GDM1 (cell line): ENCODE measurements at places on chromosomes 12 and 14.
A peak's percentile ranks its signal among the peaks of the same experiment; 100 is the strongest.

DNA sequence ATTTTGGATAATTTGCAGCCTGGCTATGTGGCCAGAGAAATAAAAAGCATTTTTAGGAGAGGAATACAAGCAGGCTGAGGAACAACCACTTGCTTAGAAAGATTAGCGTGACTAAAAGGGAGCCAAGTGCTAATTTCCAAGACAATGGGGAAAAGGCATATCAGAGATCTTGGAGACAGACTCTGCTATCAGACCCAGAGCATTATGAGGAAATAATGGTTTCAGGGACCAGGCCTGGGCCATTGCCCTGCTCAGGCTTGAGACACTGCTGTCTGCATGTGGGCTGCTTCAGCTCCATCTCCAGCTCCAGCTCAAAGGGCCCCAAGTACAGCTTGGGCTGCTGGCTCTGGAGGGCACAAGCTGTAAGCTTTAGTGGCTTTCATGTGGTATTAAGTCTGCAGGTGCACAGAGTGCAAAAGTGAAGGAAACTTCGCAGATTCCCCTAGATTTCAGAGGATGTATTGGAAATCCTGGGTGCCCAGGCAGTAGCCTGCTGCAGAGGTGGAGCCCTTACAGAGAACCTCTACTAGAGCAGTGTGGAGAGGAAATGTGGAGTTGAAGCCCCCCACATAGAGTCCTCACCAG, 449.2 kb downstream of the ZFP36L1 start:
- no peak for DNase-seq

DNA sequence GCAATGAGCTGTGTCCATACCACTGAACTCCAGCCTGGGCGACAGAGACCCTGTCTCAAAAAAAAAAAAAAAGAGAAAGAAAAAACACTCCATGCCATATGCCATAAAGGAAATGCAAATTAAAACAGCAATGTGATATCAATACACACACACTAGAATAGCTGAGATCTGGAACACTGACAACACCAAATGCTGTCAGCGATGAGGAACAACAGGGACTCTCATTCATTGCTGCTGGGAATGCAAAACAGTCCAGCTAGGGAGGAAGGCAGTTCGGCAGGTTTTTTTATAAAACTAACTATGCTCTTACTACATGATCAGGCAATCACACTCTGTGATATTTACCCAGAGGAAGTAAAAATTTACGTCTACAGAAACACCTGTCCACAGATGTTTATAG, 3.4 kb upstream of the ABCB9 start:
- no peak for DNase-seq

DNA sequence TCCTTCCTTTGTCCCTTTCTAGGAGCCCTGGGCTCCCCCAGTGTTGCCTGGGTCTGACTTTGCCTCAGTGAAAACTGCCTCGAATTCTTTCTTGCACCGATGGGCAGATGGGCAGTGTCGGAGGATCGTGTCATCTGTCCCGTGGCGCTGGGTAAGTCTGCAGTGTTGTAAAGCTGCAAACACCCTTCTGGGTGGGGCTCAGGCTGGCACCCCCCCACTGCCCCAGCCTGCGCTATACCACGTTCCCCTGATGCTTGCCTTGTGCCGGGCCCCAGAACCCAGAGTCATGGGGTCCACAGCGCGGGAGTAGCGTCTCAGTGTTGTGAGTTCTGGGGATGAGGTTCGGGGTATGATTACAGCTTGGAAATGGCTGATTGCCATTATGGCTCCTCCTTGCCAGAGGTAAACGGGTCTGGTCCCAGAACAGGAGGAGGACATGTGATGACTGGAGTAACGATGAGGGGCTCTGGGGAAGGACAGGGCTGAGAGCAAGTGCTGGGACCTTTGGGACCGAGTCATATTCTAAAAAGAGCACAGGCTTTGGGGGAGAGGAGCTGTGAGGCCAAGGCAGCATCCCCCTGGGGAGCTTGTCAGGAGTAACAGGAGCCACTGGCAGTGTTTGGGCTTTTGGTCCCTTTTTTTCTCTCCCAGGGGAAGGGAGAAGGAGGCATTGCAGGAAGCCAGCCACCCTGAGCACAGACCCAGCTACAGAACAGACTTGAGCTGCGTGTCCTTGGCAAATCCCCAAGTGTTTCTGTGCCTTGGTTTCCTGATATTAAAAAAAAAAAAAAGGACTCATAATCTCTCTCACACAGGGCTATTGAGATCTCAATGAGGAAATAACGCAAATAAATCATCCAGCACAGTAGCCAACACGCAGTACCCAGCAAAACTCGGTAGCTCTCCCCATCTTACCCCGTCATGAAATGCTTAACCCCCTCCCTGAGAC, 4.3 kb downstream of the RTL1 start:
- DNase-seq, result no peak

DNA sequence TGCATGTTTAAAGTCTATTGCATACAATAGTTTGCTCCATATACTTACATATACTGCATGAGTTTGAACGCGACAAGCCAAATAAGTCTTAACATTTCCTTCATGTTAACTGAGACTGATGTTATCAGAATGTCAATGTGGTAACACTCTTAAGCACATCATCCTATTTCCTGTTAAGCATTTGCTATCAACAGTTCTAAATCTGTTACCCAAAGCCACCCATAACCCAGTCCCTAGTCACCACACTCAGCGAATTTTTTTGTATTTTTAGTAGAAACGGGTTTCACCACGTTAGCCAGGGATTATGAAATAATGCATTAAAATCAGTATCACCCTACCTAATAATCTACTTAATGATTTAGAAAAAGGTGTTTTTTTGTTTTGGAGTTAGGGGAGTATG, 39.4 kb downstream of the HNRNPC start:
- no peak for DNase-seq

DNA sequence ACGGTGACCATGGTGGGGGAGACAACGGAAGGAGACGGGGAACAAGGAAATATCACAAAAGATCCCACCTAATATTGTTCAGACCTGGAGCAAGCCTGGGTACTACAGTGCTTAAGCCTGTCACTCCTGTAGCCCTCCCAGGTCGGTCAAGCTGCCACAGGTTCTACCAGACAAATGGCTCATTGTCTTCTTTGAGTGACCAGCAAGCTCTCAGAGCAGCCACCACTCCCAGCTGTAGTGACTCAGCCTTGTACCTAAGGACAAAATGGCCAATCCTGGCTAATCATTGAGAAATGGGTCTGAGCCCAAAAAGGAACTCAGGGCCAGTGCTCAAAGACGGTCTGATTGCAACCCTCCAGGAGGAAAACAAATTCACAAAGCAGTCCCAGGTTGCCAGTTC, 238.4 kb upstream of the NOS1 start:
- DNase-seq, result no peak

- DNase-seq, result no peak
Observed at GRCh38 chr12:108131657-108132126, 2.6 kb downstream of the WSCD2 start.

DNA sequence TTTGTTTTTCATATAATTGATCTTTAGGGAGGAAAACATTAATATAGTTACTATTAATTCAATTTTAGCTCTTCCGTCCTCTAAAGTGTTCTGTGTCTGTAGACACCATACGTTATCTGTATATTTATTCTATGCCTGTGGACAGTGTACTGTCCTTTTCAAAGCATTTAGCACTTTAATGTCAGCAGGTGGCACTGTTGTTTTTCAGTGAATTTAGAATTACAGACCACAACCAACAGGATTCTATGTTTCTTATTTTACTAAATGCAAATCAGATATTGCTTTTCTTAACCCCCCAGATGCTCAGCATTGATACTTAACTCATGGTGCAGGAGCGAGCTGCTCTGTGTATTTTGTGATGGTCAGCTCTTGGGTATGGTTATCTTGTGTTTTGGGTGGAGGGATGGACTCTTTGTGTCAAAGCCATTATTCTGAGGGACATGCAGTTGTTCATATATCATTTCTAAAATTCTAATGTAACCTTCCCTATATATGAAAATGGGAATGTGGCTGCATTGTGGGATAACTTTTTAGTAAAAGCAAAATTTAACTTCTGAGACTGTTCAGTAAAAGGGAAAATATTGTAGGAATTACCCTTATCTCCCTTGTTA, 65.2 kb downstream of the PAPOLA start:
- DNase-seq, result no peak

DNA sequence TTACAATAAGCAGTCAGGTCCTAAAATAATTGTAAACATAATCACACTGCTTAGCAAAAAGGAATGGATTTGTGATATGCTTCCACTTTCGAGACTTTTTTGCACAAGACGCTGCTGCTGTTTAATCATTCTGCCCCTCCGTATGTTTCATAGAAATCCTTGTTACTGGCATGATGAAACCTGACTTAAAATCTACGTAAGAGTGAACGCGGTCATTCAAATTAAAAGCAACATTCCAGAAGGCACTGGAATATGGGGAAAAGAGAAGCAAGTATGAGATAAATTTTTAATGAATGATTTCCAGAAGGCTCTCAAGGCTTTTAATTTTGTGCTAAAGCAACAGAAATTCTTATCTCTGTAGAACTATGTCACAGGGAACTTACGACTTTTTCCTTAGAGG, 1.1 kb downstream of the CNIH1 start:
- DNase-seq, result no peak

DNA sequence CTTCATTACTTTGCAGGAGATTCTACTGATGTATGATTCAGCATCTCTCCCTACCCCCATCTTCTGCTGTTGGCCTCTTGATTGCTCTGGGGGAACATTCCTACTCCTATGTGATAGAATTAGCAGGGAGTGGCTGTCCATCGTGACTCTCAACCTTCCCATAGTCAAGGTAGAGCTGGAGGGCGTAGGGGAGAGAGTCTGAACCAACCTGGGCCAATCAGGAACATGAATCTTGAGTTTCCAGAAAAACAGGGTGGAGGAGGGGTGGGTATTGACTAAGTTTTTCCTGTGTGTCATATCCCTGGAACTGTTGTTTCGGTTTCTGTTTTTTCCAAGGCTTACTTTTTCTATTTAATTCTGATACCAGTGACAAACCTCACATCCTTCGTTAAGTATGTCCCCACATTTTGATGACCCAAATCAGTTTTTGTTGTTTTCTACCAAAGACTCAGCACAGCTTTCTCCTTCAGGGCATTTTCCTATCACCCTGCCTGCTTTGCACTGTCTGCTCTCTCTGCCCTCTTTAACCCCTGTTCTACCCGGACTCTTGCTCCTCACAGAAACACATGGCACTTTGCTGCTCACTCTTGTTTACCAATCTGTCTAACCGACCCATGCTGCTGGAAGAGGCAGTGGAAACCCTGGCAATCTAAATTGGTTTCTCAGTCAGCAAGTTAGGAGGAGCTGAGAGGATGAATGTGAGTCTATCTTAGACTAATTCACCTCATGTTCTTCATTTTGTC, 1428.3 kb downstream of the AACS start:
- no peak for DNase-seq

DNA sequence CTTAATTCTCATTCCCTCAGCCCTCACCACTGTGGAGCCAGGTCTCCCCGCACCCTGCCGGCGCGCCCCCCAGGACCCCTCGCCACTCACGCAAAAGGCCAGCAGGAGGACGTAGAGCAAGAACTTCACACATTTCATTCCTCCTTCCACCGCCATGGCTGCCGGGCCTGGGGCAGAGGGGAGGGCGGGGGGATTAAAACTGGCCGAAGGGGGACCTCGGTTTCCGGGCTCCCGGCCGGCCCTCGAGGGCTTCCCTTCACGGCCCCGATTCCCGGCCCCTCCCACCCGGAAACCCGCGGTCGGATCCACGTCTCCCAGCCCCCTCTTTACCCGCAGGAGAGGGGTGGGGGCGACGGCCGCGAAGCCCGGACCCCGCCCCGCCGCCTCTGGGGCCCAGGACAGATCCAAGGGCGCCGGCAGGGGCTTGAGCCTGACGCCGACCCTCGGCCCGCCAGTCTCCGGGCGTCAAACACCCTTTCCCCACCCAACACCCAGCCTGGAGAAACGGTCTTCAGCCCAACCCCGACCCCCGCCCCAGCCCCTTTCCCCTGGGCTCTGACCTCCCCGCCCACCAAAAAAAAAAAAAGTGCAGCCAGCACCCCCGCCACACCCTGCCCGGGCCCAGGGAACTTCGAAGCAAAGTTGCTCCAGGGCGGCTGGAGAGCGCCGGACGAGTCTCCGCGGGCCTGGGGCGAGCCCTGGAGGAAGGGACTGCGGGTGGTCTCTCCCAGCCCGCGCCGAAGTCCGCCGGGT, 447 bp downstream of the CD63 start:
- peak; percentile 54 for DNase-seq

- no peak for DNase-seq
Observed at GRCh38 chr14:90228478-90228877, 27.9 kb upstream of the PSMC1 start.

GRCh38 chr14:75711105-75711795, 50.2 kb downstream of the TTLL5 start:
- no peak for DNase-seq

DNA sequence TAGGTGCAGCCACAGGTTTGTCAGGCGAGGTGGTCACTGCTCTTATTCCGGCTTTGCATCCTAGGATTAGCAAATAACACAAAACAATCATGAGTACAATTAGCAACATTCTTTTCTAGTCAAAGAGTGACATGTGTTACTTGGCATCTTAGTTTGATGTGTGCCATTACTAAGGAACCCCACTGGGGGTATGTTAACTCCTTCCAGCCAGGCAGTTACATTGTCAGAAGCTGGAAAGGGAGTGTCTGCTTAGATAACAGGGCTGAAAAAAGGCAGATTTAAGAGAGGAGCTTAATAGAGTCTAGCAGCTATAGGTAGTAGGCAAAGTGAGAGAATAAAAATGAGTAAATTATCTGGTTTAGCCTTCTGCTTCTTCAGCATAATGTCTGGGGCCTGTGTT, 30.5 kb upstream of the METAP2 start:
- no peak for DNase-seq

DNA sequence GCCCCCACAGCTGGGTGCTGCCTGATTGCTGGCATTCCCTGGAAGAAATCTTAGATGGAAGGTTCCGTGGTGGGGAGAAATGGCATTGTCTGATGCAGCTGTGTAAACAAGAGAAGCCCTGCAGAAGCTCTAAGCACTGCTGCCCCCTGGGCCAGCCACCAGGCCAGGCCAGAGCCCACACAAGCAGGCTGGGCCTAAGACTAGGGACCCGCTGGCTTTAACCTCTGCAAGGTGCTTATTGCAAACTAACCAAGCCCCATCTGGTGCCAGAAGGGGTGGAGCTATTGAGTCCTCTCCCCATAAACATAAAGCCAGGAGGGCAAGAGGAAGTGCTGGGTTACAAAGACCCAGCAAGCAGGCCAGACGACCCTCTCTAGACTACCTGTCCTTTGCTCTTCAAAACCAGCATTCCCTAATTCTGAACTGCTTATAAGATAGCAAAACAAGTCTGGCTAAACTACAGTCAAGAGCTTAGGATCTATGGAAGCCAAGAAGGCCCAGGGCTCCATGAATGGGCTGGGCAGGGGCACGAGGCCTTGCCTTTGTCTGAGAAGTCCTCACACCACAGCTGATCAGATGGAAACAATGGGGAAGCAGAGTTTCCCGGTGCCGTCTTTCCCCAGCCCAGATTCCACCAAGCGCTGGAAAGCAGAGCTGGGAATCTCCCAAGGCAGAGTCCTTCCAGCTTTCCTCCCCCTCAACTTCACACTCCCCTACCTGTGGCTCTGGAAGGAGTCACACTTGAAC, 28.8 kb downstream of the P2RX4 start:
- peak; percentile 18 for DNase-seq

- DNase-seq, result no peak
Observed at GRCh38 chr12:68455691-68456345, 123.7 kb upstream of the MDM1 start.

GRCh38 chr12:131140697-131141096, 187.0 kb downstream of the ADGRD1 start:
- DNase-seq, result no peak
